Stimulated activated CD4-positive, alpha-beta T cell treated with anti-CD3 and anti-CD28 coated beads, TNF-alpha, amount 100 ng/mL, for 4 hours (primary cell): ENCODE measurements at places on chromosomes 2 and 18.

- no peak for DNase-seq
Observed at GRCh38 chr18:76441002-76441667, 53.9 kb downstream of the ZNF516 start.

DNA sequence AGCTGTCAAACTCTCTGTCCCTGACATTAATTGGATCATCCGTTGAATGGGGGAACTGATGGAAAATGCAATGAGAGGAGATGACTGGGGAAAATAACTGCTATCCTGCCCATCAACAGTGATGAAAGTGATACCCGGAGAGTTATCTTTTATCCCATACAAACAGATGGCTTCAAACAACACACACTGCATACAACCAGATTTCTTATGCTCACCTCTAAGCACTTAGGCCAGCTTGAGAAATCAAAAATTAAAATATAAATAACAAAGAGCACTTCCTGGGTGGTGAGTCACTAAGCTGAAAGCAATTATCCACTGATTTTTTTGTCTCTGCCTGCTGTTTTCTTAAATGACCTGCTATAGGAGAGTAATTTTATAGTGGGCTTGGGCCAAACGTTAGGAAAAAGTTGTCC lies 237.6 kb upstream of the RGPD4 start:
- DNase-seq, result no peak

GRCh38 chr2:195269220-195269619 lies 387.8 kb upstream of the SLC39A10 start:
- DNase-seq, result no peak

DNA sequence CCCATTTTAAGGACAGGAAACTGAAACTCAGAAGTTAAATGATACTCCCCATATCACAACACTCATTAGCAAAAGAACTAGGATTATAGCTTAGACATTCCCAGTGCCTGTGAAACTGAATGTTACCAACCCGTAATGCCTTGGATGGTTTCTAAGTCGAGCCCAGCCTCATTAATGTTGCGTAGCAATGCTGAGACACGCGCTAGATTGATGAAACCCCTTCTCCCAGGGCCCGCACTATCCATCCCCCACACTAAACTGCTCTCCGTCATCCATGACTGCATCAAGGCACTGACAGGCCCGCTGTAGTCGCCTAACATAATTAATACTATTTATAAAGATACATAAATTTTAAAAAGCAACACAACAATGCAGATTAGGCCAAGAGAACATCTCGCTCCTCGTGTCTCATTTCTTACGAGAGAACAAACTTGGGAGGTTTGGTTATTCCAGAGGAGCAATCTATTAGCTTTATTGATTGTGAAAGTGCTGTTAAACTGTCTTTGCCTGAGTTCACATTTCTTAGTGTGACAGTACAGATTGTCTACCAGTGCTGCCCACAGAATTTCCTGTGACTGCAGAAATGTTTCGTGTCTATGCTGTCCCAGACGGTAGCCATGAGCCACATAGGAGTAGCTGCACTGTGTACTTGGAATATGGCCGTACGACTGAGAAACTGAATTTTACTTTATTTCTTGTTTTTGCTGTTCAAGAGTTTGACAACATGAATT lies 312.2 kb upstream of the RAB12 start:
- no peak for DNase-seq

- no peak for DNase-seq
Observed at GRCh38 chr2:175309799-175310198, 128.3 kb upstream of the ATP5MC3 start.

DNA sequence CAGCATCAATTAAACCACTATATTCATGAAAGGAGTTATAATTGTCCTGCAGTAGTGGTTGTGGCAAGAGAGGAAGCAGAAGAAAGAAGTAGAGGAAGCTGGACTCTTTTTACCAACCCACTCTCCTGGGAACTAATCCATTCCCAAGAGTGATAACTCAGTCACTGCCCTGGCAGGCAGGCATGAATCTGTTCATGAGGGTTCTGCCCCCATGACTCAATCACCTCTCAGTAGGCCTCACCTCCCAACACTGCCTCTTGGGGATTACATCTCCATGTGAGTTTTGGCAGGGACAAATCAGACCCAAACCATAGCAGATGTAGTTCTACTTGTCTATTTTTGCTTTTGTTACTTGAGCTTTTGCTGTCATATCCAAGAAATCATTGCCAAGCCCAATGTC lies 232.7 kb upstream of the MAP2 start:
- DNase-seq, result no peak

GRCh38 chr2:144102386-144102785 lies 417.5 kb downstream of the ZEB2 start:
- no peak for DNase-seq

- DNase-seq, result no peak
Observed at GRCh38 chr2:62475172-62476011, 30.6 kb downstream of the TMEM17 start.

DNA sequence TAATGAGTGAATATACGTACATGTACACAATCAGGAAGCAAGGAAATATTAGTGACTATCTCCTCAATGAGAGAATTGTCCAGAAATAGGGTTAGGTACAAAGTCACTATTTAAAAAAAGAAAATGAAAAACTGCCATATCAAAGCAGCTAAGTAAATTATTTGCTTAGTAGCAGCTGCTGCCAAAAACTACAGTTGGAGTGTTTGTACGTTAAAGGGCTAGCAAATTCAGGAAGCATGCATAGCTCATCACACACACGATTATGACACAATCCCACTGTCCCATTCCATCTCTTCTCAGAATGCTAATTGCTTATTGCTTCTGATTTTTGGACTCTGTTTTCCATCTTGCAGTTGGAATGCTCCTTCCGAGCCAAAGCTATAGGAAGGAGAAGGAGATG lies 2012.5 kb upstream of the LRRTM1 start:
- DNase-seq, result no peak

- no peak for DNase-seq
Observed at GRCh38 chr2:1601067-1601412, 143.3 kb downstream of the PXDN start.

GRCh38 chr18:70454704-70455322 lies 166.0 kb downstream of the SOCS6 start:
- DNase-seq, result no peak

GRCh38 chr2:216862628-216863398 lies 2.9 kb upstream of the TNP1 start:
- no peak for DNase-seq

DNA sequence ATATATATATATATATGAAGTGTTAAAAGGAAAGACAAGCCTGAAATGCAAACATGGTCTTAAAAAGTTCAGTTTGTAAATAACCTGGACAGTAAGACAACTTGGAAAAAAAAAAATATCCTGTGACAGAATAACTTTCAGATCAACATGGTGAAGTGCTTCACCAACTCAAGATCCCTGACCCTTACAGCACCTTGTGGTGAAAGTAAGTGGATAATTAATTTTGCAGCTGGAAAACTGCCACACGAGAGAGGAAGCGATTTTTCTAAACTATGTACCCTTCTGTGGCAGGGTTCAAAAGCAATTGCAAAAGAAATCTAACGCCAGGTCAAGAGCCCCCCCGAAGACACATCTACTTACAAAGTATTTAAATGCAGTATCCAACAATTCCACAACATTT lies 95.8 kb downstream of the PAX3 start:
- DNase-seq, result no peak

DNA sequence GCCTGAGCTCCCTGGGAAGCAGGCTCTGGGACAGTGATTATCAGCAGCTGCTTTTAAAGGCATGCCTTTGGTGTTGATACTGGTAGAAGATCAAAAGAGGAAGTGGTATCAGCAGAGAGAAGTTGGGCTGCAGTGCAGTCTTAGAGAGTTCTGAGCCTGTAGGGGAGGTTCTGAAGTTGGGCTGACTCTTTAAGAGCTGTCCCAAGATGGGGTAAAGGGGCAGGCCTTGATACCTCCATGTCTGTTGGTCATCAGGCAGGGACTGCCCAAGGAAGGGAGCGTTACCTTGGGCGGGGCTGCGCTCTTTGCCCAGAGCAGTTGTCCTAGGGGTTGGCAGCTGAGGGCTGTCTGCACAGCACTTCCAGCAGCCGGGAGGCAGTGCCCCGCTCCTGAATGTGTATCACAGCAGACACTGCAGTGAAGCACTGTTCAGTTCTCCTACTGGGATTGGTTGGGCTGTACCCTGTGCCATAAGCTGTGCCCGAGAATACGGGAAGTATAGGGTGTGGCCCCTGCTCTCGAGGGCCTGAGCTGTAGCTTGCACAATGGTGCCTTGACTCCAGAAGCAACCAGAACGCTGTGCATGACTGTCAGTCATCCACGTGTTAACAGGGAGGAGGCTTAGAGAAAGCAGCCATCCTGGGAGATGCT lies 177.0 kb downstream of the CTIF start:
- DNase-seq, result no peak

DNA sequence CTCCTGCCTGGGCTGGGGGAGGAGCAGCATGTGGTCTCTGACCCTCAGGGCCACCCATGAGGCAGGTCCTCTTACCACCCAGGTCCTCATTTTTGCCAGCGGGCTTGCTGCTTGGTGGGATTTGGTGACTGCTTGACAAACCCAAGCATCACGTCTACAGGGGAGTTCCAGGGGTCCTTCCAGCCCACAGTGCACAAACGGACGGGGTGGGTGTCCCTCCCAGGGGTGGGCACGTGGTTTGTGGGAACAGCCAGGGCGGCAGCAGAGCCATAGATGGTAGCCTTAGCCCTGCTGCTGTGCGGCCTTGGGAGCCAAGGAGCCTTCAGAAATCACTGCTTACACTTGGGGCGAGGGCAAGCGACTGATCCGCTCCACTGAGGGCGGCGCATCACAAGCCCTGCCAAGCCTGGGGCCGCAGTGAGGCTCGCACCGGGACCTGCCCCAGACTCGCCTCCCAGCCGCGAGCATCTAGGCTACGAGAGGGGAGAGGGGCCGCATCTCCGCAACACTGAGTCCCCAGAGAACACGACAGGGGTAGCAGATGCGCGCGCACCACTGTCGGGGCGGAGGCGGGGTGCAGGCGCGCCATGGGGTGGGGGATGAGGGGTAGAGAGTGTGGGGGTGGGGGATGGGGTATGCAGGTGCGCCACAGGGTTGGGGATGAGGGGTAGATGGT lies 36.9 kb downstream of the SNED1 start:
- peak; percentile 16 for DNase-seq

DNA sequence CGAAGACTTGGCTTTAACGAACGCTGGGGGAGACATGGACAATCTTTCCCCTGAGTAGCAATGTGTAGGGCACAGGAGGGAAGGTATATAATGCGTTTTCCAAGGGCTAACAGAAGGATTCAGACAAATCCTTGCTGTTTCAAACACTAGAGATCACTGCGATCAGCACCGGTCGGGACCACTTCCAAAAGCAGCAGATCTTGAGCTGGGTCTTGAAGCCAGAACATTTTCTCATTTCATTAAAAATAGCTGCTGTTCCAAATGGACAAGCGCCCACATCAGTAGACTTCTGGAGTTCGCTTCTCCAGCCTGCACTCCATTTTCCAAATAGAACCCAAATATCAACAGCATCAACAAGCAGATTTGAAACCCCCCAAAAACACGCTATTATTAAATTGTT lies 65.1 kb upstream of the MAPRE2 start:
- DNase-seq, result no peak

- no peak for DNase-seq
Observed at GRCh38 chr2:241461693-241462677, 46.4 kb downstream of the STK25 start.

- no peak for DNase-seq
Observed at GRCh38 chr18:45651275-45651674, 36.0 kb downstream of the SLC14A2 start.

DNA sequence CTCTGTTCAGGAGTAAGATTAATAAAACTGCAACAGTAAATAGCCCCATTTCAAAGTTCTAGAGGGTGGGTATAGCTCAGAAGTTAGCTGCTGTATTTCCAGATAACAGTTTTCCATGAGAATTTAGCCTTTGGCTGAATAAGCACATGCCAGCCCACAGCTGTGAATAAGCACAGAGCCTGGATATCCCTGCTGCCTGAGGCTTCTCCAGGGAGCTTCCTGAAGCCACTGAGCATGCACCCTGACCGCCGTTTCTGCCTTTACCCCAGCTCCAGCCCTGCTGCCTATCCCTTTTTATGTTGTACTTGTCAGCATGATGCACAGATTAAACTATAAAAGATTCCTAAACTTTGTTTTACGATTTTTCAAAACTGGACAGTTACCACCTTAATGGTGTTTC lies 85.3 kb downstream of the FEZ2 start:
- DNase-seq, result no peak

DNA sequence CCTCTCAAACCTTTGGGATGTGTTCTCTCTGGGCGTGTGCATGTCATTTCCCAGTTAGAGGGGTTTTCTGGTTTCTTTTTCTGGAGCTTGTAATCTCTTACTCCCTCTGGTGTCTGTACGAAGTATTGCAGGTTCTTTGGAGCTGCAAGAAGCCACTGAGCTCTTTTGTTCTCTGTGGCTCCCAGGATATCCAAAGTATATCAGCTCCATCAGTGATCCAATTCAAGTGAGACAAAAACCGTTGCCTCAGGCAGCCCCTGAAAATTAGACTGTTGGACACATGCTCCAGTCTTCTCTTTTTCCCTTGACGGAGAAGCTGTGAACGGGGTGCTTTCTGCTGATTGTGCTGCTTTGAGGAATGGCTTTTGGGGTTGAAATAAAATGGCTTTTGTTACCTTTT lies 59.0 kb upstream of the LDLRAD4 start:
- no peak for DNase-seq

- DNase-seq, result no peak
Observed at GRCh38 chr2:46549166-46549844, 69.9 kb downstream of the TMEM247 start.

GRCh38 chr2:45992021-45992740 lies 305.0 kb upstream of the EPAS1 start:
- no peak for DNase-seq
